ENCODE measurements at places on chromosomes 2 and 18.

DNA sequence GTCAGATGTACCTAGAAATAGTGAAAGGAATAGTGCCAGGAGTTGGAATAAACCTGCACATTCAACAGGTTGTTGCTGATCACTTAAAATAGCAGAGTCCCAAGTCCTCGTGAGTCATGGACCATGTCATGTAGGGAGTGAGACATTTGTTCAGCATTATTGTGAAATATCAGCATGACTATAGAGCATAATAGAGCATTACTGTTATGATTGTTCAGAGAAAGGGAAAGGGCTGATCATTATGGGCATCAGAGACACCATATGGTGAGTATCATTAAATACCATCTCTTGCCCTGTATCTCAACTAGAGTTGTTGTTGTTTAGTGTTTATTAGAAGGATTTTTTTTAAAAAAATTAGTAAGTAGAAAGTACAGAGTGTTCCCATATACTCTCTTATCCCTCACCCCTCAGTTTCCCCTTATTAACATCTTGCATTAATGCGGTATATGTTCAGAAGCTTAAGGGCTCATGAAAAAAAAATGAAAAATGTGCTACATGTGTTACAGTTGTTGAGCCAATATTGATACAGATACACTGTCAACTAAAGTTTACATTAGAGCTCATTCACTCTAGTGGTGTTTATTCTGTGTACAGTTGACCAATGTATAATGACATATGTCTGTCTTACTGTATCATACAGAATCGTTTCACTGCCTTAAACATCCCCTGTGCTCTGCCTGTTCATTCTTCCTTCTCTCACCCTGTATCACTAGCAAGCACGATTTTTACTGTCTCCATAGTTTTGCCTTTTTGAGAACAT, 5.7 kb downstream of the ELAC1 start:
- peak; percentile 71 for DNase-seq

GRCh38 chr2:44487052-44487451, 125.3 kb downstream of the CAMKMT start:
- no peak for DNase-seq

DNA sequence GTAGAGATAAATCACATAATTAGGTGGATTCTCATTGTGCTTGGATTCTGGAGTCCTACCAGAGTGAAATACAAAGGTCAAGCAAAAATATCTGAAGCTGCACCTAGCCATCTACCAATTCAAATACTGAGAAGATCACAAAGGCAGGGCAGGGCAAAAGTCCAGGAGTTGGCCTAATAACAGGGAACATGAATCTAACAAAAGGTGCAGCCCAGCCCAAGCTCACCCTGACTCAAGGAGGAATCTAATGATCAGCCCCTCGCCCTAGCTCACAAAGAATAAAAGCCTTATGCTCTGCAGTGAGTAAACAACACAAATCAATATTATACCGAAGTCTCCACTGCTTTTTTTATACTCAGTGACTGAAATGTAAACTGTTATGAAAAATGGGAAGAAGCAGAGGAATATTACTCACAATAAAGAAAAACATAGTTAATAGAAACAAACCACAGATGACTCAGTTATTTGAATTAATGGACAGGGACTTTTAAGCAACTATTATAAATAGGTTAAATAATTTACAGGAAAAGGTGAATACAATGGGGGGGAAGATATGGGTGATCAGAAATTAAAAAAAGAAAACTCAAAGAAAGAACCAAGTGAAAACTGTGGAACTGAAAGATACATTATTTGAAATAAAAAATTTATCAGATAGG, 49.5 kb downstream of the ANTXR1 start:
- no peak for DNase-seq

GRCh38 chr2:179059026-179059700, 9.2 kb upstream of the CCDC141 start:
- no peak for DNase-seq

GRCh38 chr2:241195506-241196130, 7.1 kb downstream of the ANO7 start:
- DNase-seq: no peak

- DNase-seq: no peak
Measured at GRCh38 chr2:150475479-150476250, 11.8 kb downstream of the RND3 start.
